ENCODE measurements at places on chromosomes 5 and 9.
A peak's percentile ranks its signal among the peaks of the same experiment; 100 is the strongest.

DNA sequence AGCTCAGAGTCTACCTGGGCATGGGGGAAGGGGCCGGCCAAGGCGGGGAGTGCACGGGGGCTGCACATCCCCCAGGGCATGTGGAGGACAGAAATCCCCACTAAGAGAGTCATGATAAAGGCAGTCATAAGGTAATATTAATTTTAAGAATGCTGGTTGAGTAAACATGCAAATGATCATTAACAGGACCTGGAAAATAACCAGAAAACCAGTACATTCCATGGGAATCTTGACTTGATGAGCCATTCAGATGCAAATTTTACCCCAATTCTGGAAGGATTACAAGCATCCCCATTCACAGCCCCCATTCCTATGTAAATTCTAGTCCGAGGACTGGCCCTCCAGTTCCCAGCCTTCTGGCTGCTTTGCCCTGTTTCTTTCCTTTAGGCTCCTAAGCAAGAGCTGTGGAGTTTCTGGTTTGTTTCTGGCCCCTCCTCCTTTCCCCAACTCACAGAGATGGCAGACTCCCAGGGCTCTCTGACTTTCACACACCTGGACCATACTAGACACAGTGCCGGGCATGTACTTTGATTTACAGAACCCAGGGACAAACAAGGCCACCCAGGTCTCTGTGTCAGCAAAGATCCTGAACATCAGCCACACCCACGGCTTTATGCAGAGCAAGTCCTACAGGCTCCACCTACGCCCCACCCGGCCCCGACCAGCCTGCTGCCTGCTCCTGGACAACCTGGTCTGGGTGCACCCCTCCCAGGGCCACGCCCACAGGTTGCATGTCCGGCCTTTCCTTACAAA lies 62.7 kb downstream of the SEMA4D start:
- no peak for DNase-seq

DNA sequence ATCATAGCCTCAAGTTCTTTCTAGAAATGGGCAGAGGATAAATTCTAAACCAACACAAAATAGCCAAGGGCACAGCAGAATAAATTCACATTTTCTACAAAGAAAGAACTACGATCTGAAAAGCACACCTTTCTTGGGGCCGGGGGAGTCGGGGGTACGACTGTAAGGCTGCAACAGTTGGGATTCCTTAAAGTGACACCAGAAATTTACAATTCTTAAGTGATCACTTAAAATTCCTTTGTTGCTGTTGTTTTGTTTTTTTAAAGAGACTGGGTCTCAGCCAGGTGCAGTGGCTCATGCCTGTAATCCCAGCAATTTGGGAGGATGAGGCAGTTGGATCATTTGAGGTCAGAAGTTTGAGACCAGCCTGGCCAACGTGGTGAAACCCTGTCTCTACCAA lies 95.8 kb downstream of the CDK5RAP2 start:
- no peak for DNase-seq

GRCh38 chr5:41770799-41771198 lies 99.4 kb downstream of the OXCT1 start:
- no peak for DNase-seq

GRCh38 chr5:61820836-61821235 lies 485.2 kb upstream of the KIF2A start:
- no peak for DNase-seq

DNA sequence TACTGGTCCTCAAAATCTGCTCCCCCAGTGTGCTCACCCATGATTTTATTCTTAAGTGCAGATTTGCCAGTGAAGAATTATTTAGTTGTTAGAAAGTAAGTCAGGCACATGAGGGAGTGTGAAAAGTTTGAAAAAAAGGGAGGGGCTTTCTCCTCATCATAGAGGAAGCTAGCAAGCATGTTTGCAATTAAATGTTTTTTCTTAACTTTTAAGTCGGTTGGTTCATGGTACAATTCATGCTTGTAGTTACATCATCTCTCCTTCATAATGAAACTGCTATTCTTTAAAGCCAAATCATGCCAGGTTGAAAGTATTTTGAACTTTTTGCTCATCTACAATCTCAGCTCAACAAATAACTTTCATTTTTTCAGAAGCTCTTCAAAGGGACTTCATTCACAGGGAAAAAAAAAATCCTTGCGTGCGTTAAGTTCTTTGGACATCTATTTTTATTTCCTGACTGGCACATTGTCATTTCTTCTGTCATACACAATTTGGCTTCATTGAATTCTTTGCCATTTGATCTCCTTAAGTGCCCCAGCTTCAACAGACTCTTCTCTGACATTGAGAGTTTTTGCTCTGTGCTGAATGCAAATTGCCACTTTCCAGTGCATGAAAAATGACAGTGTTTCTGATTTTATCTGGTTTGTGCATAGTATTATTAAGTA lies 456.9 kb downstream of the TMEM232 start:
- DNase-seq, result no peak

- no peak for DNase-seq
Observed at GRCh38 chr5:73321757-73322436, 126.7 kb downstream of the FOXD1 start.

DNA sequence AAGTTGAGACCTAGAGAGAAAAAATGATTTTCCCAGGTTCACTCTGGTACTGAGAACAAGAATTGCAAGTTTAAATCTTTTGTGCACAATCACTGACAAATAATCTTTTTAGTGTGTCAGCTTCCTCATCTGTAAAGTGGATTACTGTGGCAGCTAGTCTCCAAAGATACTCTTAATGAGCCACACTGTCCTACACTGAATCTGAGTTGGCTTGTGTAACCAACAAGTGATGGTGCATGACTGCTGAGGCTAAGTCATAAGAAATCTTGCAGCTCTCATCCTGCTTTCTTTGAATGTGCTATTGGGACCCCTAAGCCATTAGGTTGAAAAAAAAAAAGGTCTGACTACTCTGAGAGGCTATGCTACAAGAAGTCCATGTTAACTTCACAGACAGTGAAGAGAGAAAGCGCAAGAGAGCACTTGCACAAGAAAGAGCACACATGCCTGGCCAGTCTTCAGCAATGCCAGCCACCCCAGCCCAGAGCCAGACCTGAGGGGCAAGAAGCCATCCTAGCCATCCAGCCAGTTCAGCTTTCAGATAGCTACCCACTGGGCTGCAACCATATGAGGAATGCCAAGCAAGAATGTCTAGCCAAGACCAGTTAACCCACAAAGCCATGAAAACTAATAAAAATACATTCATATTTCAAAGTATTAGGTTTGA lies 419.4 kb downstream of the RAB3C start:
- no peak for DNase-seq

- DNase-seq, result no peak
Observed at GRCh38 chr9:108640230-108640629, 215.6 kb downstream of the ACTL7B start.

DNA sequence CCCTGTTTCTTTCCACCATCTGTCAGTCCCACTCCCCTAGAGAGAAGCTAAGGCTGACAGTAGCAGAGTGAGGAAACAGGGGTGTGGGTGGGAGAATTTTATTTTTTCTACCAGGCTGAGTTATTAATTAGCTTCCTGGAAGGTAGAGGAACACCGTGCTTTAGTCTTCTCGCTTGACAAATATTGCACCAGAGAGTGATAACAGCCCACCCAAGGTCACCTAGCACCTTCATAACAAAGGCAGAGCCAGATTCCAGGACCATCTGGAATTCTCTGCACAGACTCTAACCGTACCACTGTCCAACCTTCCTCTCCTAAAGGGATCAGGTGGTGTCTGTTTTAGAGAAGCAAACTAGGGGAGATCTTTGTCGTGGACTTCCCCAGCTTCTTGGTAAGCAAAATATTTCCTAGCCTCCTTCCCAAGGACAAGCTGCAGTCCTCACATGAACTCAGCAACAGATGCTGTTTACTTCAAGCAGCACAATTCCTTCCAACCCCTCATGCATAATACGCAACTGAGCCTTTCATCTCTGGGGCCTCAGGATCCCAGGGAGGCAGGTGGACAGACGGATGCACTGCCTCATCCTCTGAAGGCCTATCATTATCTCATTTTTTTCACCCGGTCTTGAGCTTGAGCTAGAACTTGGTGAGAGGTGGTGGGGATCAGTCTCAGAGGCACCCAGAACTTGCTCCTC lies 308.7 kb upstream of the BRINP1 start:
- DNase-seq, result no peak

- no peak for DNase-seq
Observed at GRCh38 chr5:159602434-159602833, 272.1 kb upstream of the IL12B start.

DNA sequence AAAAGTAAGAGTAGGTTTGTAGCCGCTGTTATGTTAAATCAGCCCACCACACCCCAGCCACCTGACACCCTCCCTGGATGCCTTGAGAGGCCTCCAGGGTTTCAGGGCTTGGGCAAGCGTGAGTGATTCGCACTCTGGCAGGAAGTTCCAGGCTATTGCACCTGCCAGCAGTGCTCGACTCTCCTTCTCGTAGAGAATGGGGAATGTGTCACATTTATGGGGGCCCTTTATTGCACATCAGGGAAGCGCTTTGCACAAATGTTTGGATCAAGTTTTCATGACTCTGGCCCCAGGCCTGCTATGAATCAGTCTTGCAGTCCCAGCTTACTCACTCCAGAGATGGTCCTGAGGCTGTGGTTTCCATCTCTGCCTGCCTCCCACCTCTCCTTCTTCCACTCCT lies 66.1 kb upstream of the ADRA1B start:
- DNase-seq, result no peak

DNA sequence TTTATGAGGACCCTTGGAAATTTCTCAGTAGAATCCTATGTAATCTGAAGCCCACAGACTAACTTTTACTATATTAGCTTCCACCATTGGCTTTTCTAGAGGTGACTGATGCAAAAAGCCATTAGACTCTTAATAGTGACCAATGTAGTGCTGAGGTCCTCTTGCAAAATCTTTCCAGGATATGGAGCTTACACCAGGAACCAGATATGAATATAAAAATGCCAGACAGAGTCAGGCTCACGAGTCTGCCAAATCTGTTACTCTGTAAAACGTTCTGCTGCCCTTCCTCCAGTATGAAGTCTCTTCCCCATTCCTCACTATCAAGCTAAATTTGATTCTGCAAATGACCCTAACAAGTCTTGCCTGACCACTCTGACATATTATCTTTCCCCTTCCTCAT lies 73.4 kb upstream of the C6 start:
- no peak for DNase-seq

DNA sequence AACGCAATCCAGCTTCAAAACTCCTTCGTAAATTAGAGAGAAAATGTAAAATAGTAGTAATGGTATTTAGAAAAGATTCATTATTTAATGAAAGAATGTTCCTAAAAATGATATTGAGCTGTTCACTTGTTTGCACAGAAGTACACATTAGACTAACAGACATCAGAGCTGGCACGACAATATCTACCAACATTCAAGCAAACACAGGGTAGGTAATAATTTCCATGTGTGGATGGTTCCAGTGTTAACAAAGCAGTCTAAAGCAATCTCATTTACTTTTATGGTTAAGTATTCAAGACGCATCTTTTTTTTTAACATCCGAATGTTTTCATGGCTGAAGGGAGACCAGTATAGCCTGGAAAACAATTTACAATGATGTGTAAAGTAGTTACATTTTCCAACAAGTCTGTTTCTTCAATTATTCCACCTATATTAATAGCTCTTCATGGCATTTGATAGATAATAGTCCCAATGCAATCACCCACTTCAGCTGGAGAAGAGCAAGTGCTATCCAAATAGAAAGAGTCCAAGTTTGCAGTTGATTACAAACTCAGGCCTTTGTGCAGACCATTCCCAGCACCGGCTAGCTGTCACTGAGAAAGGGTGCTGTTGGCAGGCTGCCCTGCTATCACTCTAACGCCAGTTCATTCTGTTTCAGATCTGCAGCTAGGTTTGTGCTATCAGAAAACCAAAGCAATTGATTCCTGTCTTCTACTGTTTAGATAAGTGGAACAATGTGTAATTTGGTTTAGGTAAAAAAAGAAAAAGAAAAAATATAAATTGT lies 458.8 kb downstream of the DTWD2 start:
- no peak for DNase-seq

GRCh38 chr9:110537841-110538646 lies 41.5 kb downstream of the SVEP1 start:
- DNase-seq, result no peak

DNA sequence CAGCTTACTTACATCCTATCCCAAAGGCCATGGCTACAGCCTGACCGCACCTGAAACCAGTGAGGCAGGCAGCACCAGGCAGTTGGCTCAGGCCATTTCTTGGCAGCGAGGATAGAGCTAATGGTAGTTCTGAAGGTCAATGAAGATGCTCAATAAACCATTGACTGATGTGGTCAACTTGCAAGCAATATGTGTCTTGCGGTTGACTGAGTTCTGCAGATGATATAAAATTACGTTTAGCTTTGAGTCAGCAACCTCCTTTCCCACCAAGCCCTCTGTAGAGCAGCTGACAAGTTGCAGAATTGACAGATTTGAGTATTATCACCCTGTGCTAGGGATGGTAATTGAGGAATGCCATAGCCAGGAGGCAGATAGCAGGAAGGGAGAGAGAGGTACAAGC lies 189.0 kb upstream of the PUM3 start:
- DNase-seq, result no peak

DNA sequence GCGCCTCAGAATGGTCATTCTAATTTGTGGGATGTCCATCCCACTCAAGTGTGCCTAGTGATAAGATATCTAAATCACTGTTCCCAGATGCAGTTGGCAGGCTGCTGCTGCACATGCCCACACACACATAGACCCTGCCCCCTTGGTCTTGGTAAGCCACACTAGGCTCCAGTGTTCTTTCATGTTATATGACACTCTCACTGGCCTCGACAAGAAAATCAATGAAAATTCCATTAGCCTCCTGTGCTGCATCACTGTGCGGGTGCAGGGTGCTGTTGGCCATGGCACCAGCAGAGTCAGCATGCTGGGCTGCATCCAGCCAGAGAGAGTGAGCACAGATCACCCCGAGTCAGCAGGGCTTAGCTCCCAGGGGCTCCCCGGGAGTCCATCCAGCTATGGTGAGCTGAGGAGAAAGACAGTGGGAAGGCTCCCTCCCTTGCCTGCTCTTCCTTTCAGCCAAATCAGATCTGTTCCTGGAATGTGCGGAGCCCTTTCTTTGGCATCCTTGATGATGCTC lies 59.9 kb downstream of the ABLIM3 start:
- no peak for DNase-seq

DNA sequence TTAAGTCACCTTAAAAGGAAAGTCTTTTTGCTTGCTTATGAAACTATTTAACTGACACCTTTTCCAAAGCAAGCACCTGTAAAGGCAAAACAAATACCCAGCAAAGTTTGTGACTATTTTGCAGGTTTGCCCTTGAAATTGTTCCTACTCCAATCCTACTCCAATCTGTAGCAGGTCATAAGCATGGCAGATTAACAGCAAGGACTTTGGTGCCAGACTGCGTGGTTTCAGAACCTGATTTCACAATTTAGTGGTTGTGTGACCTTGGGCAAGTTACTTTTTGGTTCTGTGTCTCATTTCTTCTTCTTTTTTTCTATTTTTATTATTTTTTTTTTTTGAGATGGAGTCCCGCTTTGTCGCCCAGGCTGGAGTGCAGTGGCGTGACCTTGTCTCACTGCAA lies 282.1 kb downstream of the RFX3 start:
- no peak for DNase-seq

GRCh38 chr9:78121488-78121887 lies 89.9 kb upstream of the GNAQ start:
- peak; percentile 50 for DNase-seq

GRCh38 chr5:9241479-9242305 lies 304.2 kb downstream of the SEMA5A start:
- no peak for DNase-seq

GRCh38 chr9:99103054-99103895 lies 1.6 kb upstream of the TGFBR1 start:
- DNase-seq, result no peak
